ENCODE measurements at places on chromosomes 11 and 22. TPM values are rescaled to one million over a fixed set of nuclear protein-coding genes. Genes with fewer than 3 reads are reported as not detected.

Gene LDLRAD3
- 9.9 TPM for total RNA-seq

Gene ISX
- not detected for total RNA-seq

Gene SMTNL1
- total RNA-seq, result not detected

Gene SLC15A3
- 2.6 TPM for total RNA-seq

Gene ACAT1
- total RNA-seq, result 48.3 TPM

Gene RAB39A
- total RNA-seq, result not detected

Gene RIMBP3B
- not detected for total RNA-seq

Gene CYP2R1
- total RNA-seq, result 10.6 TPM

Gene TP53AIP1
- total RNA-seq, result 6.5 TPM

Gene PYGM
- 0.07 TPM for total RNA-seq

Gene CDCA5
- total RNA-seq, result 37.4 TPM
